ENCODE measurements at places on chromosomes 3 and 15. TPM values are rescaled to one million over a fixed set of nuclear protein-coding genes. Genes with fewer than 3 reads are reported as not detected.

DNA sequence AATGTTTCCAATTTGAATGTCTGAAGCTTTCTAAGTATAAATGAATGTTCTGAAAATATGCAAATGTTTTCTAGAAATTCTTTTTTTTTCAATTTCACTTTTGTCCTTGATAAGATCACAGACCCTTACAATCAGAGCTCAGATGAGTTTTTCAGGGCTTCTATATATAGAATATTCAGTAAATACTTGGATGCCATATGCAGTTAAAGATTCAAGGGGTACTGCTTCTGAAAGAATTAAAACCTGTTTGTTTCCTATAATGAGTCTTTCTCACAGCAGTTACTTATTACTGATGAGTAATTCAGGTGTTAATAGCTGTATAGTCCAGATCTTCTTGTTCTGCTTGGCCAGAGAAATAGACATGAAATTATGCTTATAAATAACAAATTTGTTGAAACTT lies 812.6 kb downstream of the ZPLD1 start:
- no peaks in the 10 kb centered on the region for H3K36me3 ChIP-seq
- no peak for DNase-seq
- H3K27ac ChIP-seq, result no peak overlapping the region
- no peak overlapping the region for H3K4me3 ChIP-seq
- H3K27me3 ChIP-seq, result no peaks in the 10 kb centered on the region
- peaks cover 5% of the 10 kb centered on the region for H3K4me1 ChIP-seq

- H3K27me3 ChIP-seq, result peaks cover 7% of the 10 kb centered on the region
- H3K27ac ChIP-seq, result no peak overlapping the region
- no peaks in the 10 kb centered on the region for H3K4me1 ChIP-seq
- no peak for DNase-seq
Measured at GRCh38 chr15:89714775-89715174, 24.2 kb downstream of the WDR93 start.

- DNase-seq, result no peak
- H3K4me1 ChIP-seq, result peaks cover 3% of the 10 kb centered on the region
- no peak overlapping the region for H3K4me3 ChIP-seq
- no peaks in the 10 kb centered on the region for H3K36me3 ChIP-seq
Measured at GRCh38 chr3:148816427-148816826, 11.2 kb upstream of the CPB1 start.

DNA sequence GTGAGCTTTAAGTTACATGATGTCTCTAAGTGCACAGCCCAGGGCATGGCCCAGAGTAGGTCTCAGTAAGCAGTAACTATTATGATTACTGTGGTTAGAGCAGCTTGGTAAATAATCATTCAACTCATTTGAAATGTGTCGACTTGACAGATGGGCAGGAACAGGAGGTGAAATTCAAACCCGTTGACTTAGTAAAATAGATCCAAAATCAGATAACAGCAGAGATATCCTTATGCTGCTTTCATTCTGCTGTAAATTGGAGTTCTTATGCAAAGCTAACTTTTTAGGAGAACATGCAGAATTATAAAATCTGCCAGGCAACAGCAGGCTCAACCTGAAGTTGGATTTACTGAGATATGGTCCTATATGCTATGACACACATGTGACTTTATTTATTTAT lies 118.7 kb upstream of the KLHL25 start:
- no peaks in the 10 kb centered on the region for H3K36me3 ChIP-seq
- no peak overlapping the region for H3K4me3 ChIP-seq
- peaks cover 10% of the 10 kb centered on the region for H3K4me1 ChIP-seq
- no peak for DNase-seq

RASGRF1 gene
- total RNA-seq, result 0.22 TPM

PLA2G4D gene
- not detected for total RNA-seq
